Tracheal epithelial cell (primary cell): ENCODE measurements at places on chromosomes 3 and 15. TPM values are rescaled to one million over a fixed set of nuclear protein-coding genes. Genes with fewer than 3 reads are reported as not detected.

The FAM107A gene
- total RNA-seq, result 0.24 TPM in 1 of 2 replicates, not detected in the other

The DUOXA2 gene
- total RNA-seq, result not detected in 2 replicates

The UBXN7 gene
- 16.0 and 17.4 TPM in 2 replicates for total RNA-seq

The CSPG5 gene
- 0.21 and 0.72 TPM in 2 replicates for total RNA-seq

The ANKRD34C gene
- total RNA-seq, result not detected in 2 replicates
